ENCODE measurements at places on chromosomes 1 and 21. TPM values are rescaled to one million over a fixed set of nuclear protein-coding genes. Genes with fewer than 3 reads are reported as not detected.

Gene GPR3
- total RNA-seq, result 2.7 TPM

Gene WDR64
- total RNA-seq, result not detected

Gene DDX20
- total RNA-seq, result 13.6 TPM

DNA sequence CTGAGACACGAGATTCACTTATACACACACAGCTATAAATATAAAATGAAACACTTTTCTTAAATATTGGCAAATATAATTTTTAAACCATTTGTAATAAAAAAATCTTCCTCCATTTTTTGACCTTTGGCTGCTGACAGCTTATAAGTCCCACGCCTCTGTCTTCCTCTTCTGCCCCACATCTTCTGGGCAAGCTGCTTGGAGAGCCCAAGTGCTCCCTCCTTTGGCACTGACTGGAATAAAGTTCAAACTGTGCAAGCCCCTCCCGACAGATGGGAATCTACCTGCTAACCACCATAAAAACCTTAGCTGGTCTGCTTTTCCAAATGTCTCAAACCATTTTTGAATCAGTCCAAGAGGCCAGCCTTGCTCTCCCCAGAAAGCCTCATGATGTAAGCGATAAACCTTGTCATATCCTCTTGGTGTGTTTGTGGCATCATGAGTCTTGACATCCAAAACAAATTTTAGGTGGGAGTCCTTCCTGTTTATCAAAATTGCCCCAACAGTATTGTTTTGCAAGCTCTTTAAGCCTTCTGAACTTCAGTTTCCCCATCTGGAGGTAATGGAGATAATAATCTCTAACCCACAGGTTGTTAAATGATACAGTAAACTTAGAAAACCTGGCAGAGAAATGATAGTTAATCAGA lies 99.8 kb downstream of the SNX7 start:
- no peak overlapping the region for H3K27ac ChIP-seq
- H3K4me1 ChIP-seq, result no peaks in the 10 kb centered on the region
- H3K27me3 ChIP-seq, result no peaks in the 10 kb centered on the region
- H3K4me3 ChIP-seq, result no peak overlapping the region

- peaks cover 71% of the 10 kb centered on the region for H3K4me1 ChIP-seq
- H3K27ac ChIP-seq, result peak overlapping the region; percentile 72
- H3K4me3 ChIP-seq, result peak overlapping the region; percentile 14
Measured at GRCh38 chr1:64039390-64039926, 164.0 kb upstream of the UBE2U start.

GRCh38 chr21:38439957-38440356 lies 58.3 kb downstream of the ERG start:
- peaks cover 48% of the 10 kb centered on the region for H3K4me1 ChIP-seq
- H3K36me3 ChIP-seq, result no peaks in the 10 kb centered on the region
- DNase-seq, result no peak
- H3K27ac ChIP-seq, result peak overlapping the region; percentile 86

GRCh38 chr21:34243562-34243961 lies 120.2 kb upstream of the KCNE2 start:
- no peak for DNase-seq
- no peak overlapping the region for H3K4me3 ChIP-seq
- no peaks in the 10 kb centered on the region for H3K36me3 ChIP-seq
- no peak overlapping the region for H3K27ac ChIP-seq
- no peaks in the 10 kb centered on the region for H3K4me1 ChIP-seq

DNA sequence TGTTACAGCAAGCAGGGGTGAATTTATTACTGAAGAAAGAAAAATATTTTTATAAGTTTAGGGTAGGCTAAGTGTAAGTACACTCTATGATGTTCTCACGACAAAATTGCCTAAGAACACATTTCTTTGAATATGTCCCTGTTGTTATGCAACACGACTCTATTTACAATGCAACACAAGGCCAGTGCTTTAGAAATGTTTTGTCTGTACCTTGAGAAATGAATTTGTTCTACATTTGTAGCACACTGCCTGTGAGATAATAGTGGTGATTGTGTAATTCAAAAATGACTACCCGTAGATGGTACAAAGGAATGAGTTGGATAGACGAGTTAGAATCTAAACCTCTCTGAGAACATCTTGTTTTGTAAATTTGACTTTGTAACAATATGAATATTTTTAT lies 63.7 kb upstream of the IGSF5 start:
- no peak overlapping the region for H3K27ac ChIP-seq
- peaks cover 15% of the 10 kb centered on the region for H3K4me1 ChIP-seq
- no peak overlapping the region for H3K4me3 ChIP-seq
- peaks cover 7% of the 10 kb centered on the region for H3K27me3 ChIP-seq

GRCh38 chr1:200850554-200850953 lies 22.2 kb upstream of the GPR25 start:
- H3K27me3 ChIP-seq, result no peaks in the 10 kb centered on the region
- peaks cover 43% of the 10 kb centered on the region for H3K36me3 ChIP-seq
- H3K4me3 ChIP-seq, result no peak overlapping the region

GRCh38 chr21:37653201-37653600 lies 263.1 kb downstream of the KCNJ6 start:
- H3K27ac ChIP-seq, result no peak overlapping the region
- no peaks in the 10 kb centered on the region for H3K36me3 ChIP-seq
- H3K27me3 ChIP-seq, result peaks cover 11% of the 10 kb centered on the region

Data from HFFc6 (cell line).